ENCODE measurements at places on chromosomes 7 and 10. TPM values are rescaled to one million over a fixed set of nuclear protein-coding genes. Genes with fewer than 3 reads are reported as not detected.

DNA sequence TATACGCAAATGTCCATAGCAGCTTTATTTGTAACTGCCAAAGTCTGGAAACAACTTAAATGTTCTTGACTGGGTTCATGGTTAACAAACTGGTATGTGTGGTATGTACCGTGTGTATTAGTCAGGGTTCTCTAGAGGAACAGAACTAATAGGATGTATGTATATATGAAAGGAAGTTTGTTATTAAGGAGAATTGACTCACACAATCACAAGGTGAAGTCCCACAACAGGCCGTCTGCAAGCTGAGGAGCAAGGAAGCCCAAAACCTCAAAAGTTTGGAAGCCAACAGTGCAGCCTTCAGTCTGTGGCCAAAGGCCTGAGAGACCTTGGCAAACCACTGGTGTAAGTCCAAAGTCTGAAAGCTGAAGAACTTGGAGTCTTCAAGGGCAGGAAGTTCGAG is 66.8 kb downstream of the TMEM168 start:
- DNase-seq, result no peak

SCART1 gene
- 0.72 TPM for polyA plus RNA-seq

GRCh38 chr10:25047088-25047487 is 30.7 kb downstream of the THNSL1 start:
- no peak for DNase-seq

HNRNPA2B1 gene
- 659 TPM for polyA plus RNA-seq

NUTM2E gene
- polyA plus RNA-seq, result 0.53 TPM

UTF1 gene
- polyA plus RNA-seq, result not detected

DNA sequence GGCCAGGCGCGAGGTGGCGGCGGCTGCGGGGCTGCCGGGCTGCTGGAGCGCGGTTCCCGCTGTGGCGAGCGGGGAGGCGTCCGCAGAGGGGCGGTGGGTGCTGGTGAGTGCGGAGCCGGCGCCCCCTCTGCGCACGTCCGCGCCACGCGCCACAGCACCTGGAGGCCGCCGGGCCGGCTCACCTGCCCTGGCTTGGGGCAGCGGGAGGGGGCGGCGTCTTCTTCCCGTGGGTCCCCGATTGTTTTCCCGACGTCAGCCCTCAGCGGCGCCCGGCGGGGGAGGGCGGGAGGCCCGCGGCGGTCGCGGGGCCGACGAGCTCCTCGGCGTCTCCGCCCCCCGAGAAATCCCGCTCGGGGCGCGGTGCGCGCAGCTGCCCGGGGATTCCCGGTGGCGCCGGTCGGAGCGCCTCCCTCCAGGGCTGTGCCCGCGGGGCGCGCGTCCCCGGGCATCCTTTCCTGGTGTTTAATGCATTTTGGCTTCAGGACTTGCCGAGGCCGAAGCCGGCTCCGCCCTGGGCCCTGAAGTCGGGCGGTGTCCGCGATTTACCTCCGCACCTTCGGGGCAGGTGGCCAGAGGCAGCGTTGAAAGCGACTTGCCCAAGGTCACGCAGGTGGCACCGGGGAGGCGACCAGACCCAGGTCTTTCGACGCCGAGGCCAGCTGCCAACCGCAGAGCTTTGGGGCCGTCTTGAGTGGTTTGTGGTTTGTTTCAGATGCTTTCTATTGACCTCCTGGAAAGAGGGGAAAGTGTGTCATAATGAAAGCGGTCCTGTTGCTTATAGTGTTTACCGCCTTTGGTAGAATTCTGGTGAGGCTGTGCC is 561 bp downstream of the PLEKHA1 start:
- DNase-seq, result peak; percentile 79

DNA sequence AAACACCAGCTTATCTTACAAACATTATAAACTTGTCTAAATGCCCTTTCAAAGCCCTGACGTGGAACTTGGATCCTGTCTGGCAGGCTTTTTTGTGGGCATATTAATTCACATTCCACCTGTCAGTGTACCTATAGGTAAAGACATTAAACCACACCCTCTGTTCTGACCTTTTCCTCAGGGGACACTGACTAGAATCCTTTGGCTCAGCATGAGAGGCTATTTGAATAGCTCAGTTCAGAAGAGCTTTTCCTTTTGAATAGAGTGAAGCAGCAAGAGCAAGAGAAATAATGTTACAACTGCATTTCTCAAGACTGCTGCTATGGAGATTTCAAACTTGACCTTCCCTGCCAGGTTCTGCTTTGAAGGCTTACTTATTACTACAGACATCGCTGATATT is 76.9 kb downstream of the CYP51A1 start:
- DNase-seq, result no peak

DNA sequence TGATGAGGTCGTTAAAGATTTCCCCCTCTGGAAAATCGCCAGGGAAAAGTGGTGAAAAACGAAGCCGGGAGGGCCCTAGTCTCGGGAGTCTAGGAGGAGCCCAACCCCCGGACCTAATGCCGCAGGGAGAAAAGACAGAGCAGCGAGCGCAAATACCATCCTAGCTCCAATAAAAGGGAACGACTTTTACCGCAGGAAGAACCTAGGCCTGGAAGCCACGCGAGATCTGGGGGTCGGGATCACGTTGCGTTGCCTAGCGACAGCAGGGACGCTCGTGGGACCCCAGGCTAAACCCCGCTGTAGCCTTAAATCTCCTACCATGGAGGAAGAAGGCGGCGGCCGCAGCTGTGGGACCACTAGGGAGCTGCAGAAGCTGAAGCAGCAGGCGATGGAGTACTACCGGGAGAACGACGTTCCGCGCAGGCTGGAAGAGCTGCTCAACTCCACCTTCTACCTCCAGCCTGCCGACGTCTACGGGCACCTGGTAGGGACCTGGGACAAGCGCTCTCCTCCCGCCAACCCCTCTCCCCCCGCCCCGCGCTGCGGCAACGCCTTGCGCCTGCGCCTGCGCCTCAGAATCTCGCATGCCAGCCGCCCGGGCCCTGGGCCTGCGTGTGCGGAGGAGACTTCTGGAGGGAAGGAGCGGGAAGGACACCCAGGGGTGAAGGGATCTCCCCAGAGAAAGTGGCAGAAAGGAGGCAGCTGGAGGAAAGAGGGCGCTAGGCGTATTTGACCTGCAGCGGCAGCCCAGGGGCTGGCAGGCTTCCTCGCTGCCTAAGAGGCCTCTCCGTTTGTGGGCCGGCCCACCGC is at the start of gene ENO4:
ENO4 (plus strand) TSS at position 252 of the 810 bp plus-strand sequence; CDS start at position 320, 68 bp downstream.
- peak; percentile 90 for DNase-seq

PON1 gene
- polyA plus RNA-seq, result 0.30 TPM

- DNase-seq, result peak; percentile 21
Measured at GRCh38 chr7:151431281-151431767, 8.6 kb downstream of the CRYGN start.

DNA sequence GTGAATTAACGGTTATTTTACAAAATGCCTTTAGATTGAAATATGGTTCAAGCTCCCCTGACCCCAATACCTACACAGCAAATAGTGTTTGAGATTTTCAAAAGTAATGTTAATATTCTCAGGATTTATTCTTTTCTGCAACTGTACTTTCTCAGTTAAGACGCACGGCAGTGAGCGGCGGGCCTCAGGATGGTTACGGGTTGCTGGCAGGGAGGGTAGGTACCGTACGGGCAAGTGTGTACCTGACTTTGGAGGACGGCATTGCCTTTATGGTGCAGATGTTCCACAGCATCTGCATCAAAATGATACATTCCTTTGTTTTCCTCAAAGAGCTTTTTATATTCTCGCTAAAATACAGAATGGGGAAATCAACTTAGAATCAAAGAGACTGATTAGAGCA is 44.8 kb downstream of the NEBL start:
- no peak for DNase-seq
